ENCODE measurements at places on chromosomes 6 and 20. TPM values are rescaled to one million over a fixed set of nuclear protein-coding genes. Genes with fewer than 3 reads are reported as not detected.

The SUN5 gene
- total RNA-seq, result not detected

The SPDEF gene
- total RNA-seq, result 0.61 TPM

The REM1 gene
- 1.9 TPM for total RNA-seq

The DOK5 gene
- total RNA-seq, result 1.0 TPM

The CST2 gene
- total RNA-seq, result not detected

The FLRT3 gene
- total RNA-seq, result 19.2 TPM

The RBPJL gene
- total RNA-seq, result not detected

DNA sequence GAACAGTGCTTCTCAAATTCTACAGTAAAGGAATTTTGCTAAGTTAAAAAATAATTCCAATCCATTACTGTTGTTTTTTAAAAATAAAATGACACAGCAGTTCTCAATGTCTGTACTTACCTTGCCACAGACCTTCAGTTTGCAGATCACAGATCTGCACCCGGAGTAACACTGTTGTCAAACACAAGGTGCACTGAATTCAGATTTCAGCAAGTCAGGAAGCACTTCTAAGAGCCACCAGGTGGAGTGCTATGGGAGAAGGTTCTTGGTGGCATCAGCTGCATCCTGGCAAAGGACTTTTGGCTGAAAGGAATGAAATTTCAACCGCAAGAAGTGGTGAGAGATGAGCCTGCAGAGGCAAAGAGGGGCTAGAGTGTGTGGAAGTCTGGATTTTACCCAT is 17.4 kb downstream of the RSPH4A start:
- DNase-seq, result no peak

GRCh38 chr6:99575544-99576227 is 7.2 kb upstream of the CCNC start:
- no peak for DNase-seq

GRCh38 chr6:44456070-44456965 is 68.8 kb downstream of the CDC5L start:
- DNase-seq, result peak; percentile 66

DNA sequence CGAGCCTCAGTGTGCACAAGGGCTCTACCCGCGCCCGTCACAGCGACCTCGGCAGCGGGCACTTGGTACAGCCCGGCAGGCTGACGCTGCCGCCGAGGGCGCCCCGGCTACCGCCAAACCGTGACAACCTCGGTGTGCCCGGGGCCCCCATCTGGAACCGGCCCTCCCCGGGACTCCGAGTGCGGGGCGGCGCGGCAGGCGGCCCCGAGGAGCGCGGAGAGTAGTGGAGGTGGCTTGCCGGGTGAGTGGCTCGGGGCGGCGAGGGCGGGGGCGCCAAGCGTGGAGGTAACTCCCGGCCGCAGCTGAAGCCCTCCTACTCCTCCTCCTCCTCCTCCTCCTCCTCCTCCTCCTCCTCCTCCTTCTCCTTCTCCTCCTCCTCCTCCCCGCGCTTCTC is at the start of gene ISM1:
ISM1 (plus strand) TSS at position 371 of the 394 bp plus-strand sequence. CDS start 503 bp downstream, outside the sequence.
- DNase-seq, result peak; percentile 88

GRCh38 chr20:40511478-40511877 is 177.6 kb downstream of the MAFB start:
- DNase-seq, result no peak
